ENCODE measurements at places on chromosomes 13 and 19. TPM values are rescaled to one million over a fixed set of nuclear protein-coding genes. Genes with fewer than 3 reads are reported as not detected.

GRCh38 chr13:79987761-79988160 lies 353.2 kb downstream of the SPRY2 start:
- H3K27ac ChIP-seq, result no peak overlapping the region
- H3K36me3 ChIP-seq, result no peaks in the 10 kb centered on the region
- H3K4me3 ChIP-seq, result no peak overlapping the region

DNA sequence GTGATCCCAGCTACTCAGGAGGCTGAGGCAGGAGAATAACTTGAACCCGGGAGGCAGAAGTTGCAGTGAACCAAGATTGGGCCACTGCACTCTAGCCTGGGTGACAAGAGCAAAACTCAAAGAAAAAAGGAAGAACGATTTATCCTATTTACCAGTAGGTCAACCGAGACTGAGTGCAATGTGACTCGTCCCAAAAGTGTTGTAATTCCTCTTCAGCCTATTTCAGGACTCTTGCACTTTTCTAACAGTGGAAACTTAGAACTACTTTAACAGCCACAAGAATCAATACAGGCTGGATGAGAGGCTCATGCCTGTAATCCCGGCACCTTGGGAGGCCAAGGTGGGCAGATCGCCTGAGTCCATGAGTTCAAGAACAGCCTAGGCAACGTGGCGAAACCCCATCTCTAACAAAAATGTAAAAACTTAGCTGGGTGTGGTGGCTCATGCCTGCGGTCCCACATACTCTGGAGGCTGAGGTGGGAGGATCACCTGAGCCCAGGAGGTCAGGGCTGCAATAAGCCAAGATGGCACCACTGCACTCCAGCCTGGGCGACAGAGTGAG lies 4.3 kb upstream of the NR1H2 start:
- no peaks in the 10 kb centered on the region for H3K27me3 ChIP-seq
- H3K36me3 ChIP-seq, result no peaks in the 10 kb centered on the region
- H3K27ac ChIP-seq, result no peak overlapping the region

The ZNF845 gene
- 0.97 TPM for total RNA-seq

The STARD13 gene
- 16.1 TPM for total RNA-seq

The CD37 gene
- total RNA-seq, result 1.9 TPM

DNA sequence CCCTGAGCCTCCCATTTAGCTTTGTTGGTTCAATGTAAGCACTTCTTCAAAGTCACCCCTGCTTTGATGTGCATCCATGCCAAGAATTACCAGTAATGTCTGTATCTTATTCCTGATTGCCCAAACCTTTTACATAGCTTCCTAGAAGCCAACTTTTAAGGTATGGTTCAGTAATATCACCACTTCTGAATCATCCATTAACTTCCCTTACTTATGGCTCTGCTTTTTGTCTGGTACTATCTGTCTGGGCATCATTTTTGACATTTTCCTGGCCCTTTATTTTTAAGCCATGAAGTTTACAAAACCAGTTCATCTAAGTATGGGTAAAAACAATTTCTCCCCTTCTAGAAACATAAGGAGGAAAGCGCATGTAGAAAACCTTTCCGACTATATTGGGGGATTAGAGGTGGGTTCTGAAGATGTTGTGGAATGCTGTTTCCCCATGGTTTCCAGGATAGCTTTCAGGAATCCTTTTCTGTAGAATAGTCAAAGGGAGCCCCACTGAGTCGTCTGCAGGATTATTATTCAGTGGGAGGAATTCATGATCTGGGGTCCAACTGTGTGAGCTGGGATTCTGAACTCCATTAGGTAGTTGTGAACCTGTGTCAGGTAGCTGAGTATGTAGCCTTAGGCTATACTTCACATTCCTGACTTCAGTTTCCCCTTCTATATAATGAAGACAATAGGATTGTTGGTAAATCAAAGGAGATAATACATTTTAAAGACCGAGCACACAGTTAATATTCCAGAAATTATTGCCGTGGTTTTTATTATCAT lies 163.8 kb downstream of the SUCLA2 start:
- H3K36me3 ChIP-seq, result no peaks in the 10 kb centered on the region
- H3K27me3 ChIP-seq, result no peaks in the 10 kb centered on the region
- DNase-seq, result no peak
- no peaks in the 10 kb centered on the region for H3K4me1 ChIP-seq
- H3K27ac ChIP-seq, result no peak overlapping the region
- H3K4me3 ChIP-seq, result no peak overlapping the region

- peak; percentile 46 for DNase-seq
- H3K36me3 ChIP-seq, result no peaks in the 10 kb centered on the region
- H3K4me1 ChIP-seq, result no peaks in the 10 kb centered on the region
- H3K27ac ChIP-seq, result no peak overlapping the region
- H3K27me3 ChIP-seq, result no peaks in the 10 kb centered on the region
- H3K4me3 ChIP-seq, result no peak overlapping the region
Observed at GRCh38 chr19:5153601-5154128, 184.8 kb downstream of the KDM4B start.

GRCh38 chr19:51361239-51361638 lies 4.9 kb downstream of the ETFB start:
- DNase-seq, result no peak
- no peak overlapping the region for H3K4me3 ChIP-seq
- H3K27ac ChIP-seq, result peak overlapping the region; percentile 18
- H3K27me3 ChIP-seq, result no peaks in the 10 kb centered on the region
- H3K36me3 ChIP-seq, result no peaks in the 10 kb centered on the region

DNA sequence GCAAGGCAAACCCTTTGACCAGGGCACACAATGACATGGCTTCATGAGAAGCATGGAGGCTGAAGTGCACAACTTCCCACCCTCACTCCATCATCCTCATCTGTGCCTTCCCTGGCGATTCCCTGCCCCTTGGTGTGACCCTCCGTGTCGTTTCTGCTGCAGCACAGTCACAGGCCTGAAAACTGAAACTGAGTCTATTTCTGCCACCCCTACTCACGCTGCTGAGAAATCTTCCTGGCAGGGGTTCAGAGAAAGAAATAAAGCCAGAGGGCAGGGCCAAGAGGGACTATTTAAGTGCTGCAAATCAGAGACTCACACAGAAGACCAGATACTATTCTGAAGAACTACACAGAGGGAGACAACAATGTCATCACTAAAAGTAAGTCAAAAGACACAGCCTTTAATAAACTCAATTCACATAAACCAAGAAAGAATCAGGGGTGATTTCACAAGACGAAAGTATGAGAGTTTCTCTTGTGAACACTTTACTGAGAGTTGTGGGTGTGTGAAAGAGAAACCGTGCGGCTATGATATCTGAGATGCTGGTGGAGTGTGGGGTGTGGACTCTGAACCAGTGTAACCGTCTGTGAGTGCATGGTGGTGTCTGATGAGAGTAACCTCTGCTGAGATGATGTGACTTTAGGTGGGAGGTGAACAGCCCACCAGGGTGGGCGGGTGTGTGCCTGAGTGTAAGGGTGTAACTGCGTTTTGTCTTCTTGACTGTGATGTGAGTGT lies 23.5 kb downstream of the LGALS16 start:
- no peaks in the 10 kb centered on the region for H3K36me3 ChIP-seq
- no peaks in the 10 kb centered on the region for H3K4me1 ChIP-seq
- no peak overlapping the region for H3K27ac ChIP-seq
- no peaks in the 10 kb centered on the region for H3K27me3 ChIP-seq
- DNase-seq, result no peak

- no peaks in the 10 kb centered on the region for H3K4me1 ChIP-seq
- H3K27me3 ChIP-seq, result no peaks in the 10 kb centered on the region
- no peak overlapping the region for H3K4me3 ChIP-seq
- DNase-seq, result peak; percentile 46
- H3K27ac ChIP-seq, result no peak overlapping the region
Observed at GRCh38 chr19:400976-401865, 7.7 kb downstream of the C2CD4C start.

DNA sequence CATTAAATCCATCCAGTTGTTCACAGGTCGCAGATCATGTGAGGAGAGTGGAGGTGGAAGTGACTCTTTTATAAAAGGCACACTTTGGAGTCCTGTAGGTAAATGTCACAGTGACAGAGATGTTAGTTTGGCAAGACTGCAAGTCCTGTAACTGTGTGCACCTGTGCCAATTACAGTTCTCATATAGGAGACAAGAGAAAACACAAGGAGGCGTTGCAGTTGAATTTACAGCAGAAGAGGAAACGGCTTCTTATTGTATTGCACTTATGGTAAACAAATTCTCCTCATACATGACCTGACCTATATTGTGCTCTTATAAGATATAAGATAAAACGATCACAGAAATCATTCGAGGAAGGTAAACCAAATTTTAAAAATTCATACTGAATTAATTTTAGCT lies 732.8 kb upstream of the SLC10A2 start:
- no peaks in the 10 kb centered on the region for H3K36me3 ChIP-seq
- H3K4me3 ChIP-seq, result no peak overlapping the region
- H3K4me1 ChIP-seq, result no peaks in the 10 kb centered on the region
- H3K27ac ChIP-seq, result no peak overlapping the region

DNA sequence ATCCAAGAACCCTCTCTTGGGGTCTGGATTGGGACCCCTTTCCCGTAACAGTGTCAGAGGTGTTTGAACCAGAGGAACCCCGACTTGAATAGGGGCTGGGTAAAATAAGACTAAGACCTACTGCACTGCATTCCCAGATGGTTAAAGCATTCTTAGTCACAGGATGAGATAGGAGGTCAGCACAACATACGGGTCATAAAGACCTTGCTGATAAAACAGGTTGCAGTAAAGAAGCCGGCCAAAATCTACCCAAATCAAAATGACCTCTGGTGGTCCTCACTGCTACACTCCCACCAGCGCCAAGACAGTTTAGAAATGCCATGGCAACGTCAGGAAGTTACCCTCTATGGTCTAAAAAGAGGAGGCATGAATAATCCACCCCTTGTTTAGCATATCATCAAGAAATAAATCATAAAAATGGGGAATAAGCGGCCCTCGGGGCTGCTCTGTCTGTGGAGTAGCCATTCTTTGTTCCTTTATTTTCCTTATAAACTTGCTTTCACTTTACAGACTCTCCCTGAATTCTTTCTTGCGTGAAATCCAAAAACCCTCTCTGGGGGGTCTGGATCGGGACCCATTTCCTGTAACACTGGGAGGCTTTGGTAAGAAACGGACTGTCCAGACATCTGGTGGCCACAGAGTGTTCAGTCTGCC lies 4.4 kb upstream of the SIN3B start:
- no peak for DNase-seq
- peak overlapping the region; percentile 10 for H3K27ac ChIP-seq
- no peaks in the 10 kb centered on the region for H3K27me3 ChIP-seq

- no peaks in the 10 kb centered on the region for H3K36me3 ChIP-seq
- no peak for DNase-seq
- no peak overlapping the region for H3K27ac ChIP-seq
- no peak overlapping the region for H3K4me3 ChIP-seq
- no peaks in the 10 kb centered on the region for H3K4me1 ChIP-seq
- no peaks in the 10 kb centered on the region for H3K27me3 ChIP-seq
Observed at GRCh38 chr13:86882835-86883234, 788.3 kb upstream of the SLITRK5 start.

The CAPS gene
- total RNA-seq, result 3.4 TPM

DNA sequence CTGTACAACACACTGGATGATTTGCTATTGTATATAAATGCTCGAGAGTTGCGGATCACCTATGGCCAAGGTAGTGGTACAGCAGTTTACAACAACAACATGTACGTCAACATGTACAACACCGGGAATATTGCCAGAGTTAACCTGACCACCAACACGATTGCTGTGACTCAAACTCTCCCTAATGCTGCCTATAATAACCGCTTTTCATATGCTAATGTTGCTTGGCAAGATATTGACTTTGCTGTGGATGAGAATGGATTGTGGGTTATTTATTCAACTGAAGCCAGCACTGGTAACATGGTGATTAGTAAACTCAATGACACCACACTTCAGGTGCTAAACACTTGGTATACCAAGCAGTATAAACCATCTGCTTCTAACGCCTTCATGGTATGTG lies 21.5 kb downstream of the OLFM4 start:
- no peak overlapping the region for H3K4me3 ChIP-seq
- H3K27me3 ChIP-seq, result no peaks in the 10 kb centered on the region
- DNase-seq, result no peak
- H3K27ac ChIP-seq, result no peak overlapping the region
- no peaks in the 10 kb centered on the region for H3K36me3 ChIP-seq

The ANKLE1 gene
- total RNA-seq, result 0.49 TPM

The SLC25A41 gene
- total RNA-seq, result not detected

The LILRB4 gene
- total RNA-seq, result 2.6 TPM

The C1QTNF9B gene
- total RNA-seq, result 0.22 TPM

The S1PR4 gene
- 0.69 TPM for total RNA-seq

The POLR1G gene
- total RNA-seq, result 3.4 TPM

The ZNF528 gene
- 5.1 TPM for total RNA-seq

- no peak overlapping the region for H3K27ac ChIP-seq
- no peaks in the 10 kb centered on the region for H3K4me1 ChIP-seq
- no peak overlapping the region for H3K4me3 ChIP-seq
- H3K36me3 ChIP-seq, result no peaks in the 10 kb centered on the region
Observed at GRCh38 chr13:79999601-80000000, 341.3 kb downstream of the SPRY2 start.
